ENCODE measurements at places on chromosomes 6 and 20. TPM values are rescaled to one million over a fixed set of nuclear protein-coding genes. Genes with fewer than 3 reads are reported as not detected.

Gene CALHM5
- not detected for total RNA-seq

Gene MRAP2
- not detected for total RNA-seq

Gene SLC17A1
- total RNA-seq, result not detected

Gene FAM210B
- total RNA-seq, result 9.2 TPM

Gene CST7
- 66.7 TPM for total RNA-seq

Gene SYNDIG1
- not detected for total RNA-seq

Data from naive thymus-derived CD4-positive, alpha-beta T cell (primary cell).